ENCODE measurements at places on chromosomes 5 and 9.

DNA sequence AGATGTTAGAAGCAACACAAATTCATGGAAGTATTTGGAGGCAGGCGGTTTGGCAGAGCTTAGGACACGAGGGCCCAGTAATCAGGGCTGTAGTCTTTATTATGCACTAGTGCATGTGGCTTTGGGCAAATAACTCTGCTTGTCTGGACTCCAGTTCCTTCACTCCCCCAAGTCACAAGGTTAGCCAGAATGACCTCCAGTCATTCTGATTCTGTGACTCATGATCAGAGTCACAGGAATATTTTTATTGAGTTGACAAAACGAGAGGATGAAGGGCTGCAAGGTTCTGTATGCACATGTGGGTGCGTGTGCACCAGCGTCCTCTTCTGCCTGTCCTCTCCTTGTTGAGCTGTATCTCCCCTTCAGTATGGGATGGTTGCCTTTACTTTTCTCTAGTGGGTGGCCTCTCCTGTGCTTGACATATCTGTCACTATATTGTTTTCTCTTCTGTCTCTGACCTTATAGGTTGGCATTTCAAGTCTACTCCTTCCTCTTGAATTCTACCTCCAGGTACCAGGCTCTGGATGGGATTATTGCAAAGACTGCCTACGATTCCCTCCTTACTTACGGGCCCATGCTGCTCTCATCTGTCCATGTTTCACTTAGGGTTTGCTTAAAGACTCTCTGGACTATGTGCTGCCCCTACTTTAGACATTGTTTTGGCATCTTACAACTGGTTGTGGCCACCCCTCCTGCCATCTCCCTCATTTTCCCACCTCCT is 94.6 kb downstream of the KDM4C start:
- DNase-seq: no peak

- DNase-seq: no peak
These were observed 148.3 kb upstream of the MOCS2 start for GRCh38 chr5:53257806-53258373.

- DNase-seq: no peak
These were observed at the start of gene C5orf52 for GRCh38 chr5:157670662-157671591. Gene C5orf52, plus strand, starts transcription at chr5:157671533. Its CDS starts 82 bp downstream, at chr5:157671615.

DNA sequence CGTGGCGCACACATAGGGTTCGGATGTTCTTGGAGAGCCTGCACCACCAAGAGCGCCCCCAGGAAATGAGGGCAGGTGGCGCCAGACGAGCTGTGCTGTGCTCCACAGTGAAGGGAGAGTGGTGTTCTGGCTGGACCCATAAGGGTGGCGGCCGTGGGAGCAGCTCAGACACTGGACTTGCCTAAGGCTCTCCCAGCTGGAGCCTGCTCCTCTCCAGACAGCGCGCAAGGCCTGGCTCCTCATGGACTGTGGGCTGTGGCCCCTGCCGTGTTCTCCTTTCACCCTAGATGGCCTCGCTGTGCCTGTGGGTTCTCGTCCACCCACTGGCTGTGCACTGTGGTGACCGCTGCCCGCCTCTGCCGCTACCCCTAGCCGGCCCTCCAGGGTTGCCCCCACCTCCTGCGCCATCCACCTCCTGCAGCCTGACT is 92.9 kb downstream of the EHMT1 start:
- no peak for DNase-seq

DNA sequence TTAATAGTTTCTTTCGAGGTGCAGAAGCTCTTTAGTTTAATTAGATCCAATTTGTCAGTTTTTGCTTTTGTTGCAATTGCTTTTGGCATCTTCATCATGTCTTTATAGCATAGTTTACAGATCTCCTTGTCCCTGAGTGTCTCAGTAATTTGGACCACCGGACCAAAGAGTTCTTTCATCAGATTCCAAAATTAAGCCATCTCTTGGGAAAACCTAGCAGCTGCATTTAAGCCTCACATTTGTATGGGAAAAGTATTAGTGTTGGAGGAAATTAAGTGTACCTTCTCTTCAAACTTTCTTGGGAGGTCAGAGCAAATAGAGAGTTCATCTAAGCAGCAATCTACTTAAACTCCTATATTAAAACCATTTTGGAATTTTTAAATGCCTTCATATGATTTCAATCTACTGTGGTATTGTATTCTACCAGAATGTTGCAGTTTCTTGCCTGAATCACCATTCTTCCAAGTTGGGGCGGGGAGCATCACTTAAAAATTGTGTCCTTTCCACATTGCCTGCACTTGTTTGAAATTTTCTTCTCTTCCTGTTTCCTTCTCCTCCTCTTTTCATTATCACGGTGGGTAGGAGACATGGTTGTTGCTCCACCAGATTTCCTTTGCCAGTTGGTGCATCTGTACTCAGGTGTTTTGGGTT is 97.3 kb upstream of the DAB2 start:
- no peak for DNase-seq

DNA sequence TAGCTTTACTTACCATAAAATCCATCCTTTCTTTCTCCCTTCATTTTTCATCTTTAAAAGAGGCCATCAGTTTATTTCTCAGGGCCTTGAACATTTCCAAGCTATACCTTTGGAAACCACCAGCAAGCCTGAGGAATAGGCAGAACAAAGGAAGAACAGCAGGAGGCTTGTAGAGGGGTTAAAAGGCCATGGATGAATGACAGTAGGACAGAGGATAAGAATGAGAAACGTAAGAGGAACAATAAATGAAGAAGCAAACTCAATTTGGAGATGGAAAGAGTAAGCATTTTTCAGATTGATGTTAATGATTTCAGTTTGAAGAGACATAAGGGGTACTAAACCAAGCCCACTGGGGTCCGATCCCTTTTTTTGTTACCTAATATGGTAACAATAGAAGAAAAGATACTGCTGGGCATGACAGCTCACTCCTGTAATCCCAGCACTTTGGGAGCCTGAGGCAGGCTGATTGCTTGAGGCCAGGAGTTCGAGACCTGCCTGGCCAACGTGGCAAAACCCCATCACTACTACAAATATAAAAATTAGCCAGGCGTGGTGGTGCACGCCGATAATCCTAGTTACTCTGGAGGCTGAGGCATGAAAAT is 106.6 kb upstream of the NMUR2 start:
- no peak for DNase-seq

GRCh38 chr9:35226651-35227050 is 64.8 kb downstream of the UNC13B start:
- DNase-seq: no peak

DNA sequence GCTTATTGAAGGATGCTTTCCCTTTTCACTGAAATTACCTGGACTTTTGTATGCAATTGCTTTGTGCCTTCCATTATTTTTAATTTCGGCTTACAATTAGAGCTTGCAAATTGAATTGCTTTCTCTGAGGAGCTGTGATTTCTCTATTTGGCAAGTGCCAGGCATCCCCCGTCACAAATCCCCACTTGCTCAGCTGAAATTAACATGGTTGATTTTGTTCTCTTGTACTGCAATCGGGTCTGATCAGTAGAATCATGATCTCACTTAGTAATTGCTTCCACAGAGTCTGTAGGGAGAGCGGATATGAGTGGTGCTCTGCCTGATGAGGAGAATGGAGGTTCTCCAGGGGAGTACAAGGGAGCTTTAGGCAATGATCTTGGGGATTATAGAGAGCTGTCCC is 495.5 kb upstream of the SGCD start:
- DNase-seq: no peak

- no peak for DNase-seq
These were observed 6.7 kb downstream of the SLCO4C1 start for GRCh38 chr5:102289251-102289899.

DNA sequence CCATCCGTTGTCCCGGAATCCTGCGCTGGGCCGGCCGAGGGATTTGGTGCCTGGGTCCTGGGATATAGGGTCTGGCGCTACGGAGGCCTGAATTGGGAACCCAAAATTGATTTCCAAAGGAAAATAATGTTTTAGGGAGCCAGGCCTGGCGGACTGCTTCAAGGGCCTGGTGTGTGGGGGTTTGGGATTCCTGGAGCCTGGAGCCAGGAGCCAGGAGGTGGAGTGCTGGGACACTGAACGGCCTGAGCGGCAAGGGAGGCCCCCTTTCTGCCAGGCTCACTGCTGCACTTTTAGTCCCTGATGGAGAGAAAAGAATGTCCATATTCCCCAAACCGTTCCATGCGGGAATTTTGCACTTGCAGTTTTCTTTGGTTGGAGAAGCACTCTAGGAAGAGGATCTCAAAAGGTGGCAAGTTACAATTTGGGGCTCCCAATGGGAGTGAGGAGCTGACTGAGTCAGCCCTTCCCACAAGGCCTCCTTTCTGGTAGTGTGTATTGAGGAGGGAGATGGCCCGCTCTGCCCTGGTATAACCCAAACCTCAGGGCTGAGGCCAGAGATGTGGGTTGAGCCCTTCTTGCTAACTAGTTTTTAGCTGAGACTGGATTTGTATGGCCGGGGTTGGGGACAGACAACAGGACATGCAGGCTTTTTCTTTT is 2.2 kb downstream of the LMX1B start:
- no peak for DNase-seq

DNA sequence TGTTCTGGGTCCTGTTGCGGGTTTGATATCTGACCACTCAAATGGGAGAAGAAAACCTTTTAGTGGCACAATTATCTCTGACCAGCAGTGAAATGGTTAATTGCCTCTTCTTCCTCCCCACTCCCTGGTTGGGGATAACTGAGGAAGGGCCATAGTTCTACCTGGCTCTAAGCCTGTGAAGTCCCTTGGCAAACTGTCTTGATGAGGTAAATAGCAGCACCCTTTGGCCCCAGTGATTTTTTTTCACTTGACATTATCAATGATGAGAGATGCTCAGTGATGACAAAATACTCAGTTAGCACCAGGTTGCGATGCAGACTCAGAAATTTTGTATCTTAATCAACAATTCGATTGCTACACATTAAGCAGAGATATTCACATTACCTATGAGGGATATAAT is 515.7 kb downstream of the PSAT1 start:
- DNase-seq: no peak

DNA sequence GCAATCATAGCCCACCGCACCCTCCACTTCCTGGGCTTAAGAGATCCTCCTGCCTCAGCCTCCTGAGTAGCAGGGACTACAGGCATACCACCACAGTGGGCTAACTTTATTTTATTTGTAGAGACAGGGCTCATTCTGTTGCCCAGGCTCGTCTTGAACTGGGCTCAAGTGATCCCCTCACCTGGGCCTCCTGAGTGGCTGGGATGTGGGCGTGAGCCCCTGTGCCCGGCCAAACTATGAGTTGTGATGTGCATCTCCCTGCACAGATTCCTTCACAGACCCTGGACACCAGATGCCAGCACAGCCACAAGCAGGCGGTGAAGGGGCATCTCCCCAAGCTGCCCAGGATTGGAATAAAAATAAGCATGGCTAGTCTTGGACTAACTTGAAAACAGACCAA is 244.9 kb upstream of the IRX1 start:
- DNase-seq: no peak

GRCh38 chr9:105859428-105860091 is 165.2 kb downstream of the TMEM38B start:
- DNase-seq: peak; percentile 38

DNA sequence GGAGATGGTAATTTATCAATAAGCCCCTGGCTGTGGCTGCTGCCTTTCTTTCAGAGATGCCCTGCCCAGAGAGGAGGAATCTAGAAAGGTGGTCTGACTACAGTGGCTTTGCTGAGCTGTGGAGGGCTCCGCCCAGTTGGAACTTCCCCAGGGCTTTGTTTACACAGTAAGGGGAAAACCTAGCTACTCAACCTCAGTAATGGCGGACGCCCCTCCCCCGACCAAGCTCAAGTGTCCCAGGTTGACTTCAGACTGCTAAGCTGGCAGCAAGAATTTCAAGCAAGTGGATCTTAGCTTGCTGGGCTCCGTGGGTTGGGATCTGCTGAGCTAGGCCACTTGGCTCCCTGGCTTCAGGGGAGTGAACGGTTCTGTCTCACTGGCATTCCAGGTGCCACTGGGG is 865.4 kb upstream of the ACO1 start:
- no peak for DNase-seq

DNA sequence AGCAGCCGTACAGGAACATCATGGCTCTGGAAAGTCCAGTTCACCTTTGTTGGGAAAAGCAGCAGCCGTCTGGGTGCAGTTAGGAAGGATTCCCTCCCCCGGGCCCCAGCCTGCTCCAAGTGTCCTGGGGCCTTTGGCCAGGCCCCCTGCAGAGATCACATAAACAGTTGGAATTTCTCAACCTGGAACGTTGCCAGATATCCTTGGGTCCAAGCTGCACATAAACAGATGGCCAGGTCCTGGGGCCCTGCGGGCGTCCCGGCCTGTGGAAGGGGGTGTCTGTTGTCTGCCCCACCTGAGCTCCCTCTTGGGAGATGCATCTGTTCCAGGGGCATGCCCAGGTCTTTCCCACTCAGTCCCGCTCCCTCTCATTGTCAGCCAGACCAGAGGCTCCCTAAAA is 92.7 kb downstream of the COL5A1 start:
- no peak for DNase-seq

GRCh38 chr5:113062869-113063508 is 86.4 kb downstream of the DCP2 start:
- DNase-seq: no peak

- peak; percentile 49 for DNase-seq
These were observed 33.5 kb upstream of the APC start for GRCh38 chr5:112703866-112704820.

- DNase-seq: no peak
These were observed 26.9 kb downstream of the GOLPH3 start for GRCh38 chr5:32147236-32147635.

- no peak for DNase-seq
These were observed 11.3 kb upstream of the LOX start for GRCh38 chr5:122089096-122090013.

DNA sequence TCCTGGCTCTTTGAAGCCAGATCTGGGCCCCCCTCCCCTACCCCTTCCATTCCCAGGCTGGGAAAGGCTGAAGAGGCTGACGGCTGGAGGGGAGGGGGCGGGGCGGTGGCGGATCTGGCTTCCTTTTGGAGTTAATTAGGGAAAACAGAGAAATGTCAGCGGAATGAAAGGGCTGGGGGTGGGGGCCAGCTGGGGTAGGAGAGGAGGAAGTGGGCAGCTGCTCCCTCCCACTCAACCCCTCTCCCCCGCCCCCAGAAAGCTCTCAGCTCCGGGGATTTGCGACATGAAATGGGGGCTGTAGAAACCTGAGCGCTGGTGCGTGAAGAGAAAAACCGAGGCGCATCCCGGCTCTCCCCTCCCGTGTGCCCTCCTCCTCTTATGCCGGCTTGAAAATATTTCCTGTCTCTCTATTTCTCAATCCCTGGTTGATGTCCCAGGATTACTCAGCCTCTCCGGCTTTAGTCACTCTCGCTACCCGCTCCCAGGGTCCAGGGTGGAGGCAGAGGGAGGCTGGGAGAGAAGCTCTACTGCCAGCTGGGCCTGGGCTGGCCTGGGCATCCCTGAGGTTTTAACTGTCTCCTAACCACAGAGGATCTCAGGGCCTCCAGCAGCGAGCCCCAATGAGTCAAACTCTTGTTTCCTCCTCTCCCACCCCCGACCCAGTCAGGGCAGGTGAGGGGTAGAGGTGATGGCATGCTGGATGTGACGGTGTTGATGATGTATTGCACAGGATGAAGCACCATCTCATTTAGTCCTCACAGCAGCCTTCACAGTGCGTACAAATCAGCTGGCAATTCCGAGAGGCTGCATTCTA is 20.1 kb downstream of the PCDHGC5 start:
- DNase-seq: no peak

All from hematopoietic multipotent progenitor cell (in vitro differentiated cells).